Stimulated activated CD8-positive, alpha-beta memory T cell treated with anti-CD3 and anti-CD28 coated beads, Interleukin-7, amount 100 ng/mL, for 1 hour (primary cell): ENCODE measurements at places on chromosomes 7 and 10.

- DNase-seq: no peak
Measured at GRCh38 chr7:132249256-132249971, 326.9 kb downstream of the PLXNA4 start.

DNA sequence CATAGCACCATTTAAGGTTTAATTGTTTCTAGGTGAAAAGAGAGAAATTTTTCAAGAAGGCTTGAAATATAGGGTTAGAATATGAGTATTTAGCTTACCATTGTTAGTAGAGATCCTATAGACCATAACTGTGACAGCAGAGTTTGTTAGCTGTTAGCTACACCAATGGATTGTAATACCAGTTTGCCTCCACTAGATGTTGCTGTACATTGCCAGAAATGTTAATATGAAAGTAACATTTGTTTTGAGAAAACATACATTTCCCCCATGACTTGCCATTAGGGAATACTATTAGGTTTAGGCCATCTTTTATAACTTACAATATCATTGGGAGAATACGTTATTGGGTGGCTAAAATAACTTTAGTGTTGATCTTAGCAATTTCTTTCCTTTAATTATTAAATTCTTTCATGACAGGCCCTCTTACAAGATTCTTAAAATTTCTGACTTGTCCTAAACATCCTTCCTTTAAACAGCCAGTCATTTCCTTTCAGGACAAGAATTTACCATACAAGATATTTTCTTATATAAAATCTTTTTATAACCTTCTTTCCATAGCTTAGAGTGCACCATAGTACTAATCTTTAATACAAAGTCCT, 39.5 kb downstream of the ZNF117 start:
- DNase-seq: no peak

GRCh38 chr10:125048094-125048864, 106.4 kb downstream of the ZRANB1 start:
- DNase-seq: peak; percentile 27

GRCh38 chr10:6128087-6128486, 39.3 kb downstream of the RBM17 start:
- no peak for DNase-seq

GRCh38 chr7:28091190-28091589, 89.4 kb downstream of the JAZF1 start:
- no peak for DNase-seq

DNA sequence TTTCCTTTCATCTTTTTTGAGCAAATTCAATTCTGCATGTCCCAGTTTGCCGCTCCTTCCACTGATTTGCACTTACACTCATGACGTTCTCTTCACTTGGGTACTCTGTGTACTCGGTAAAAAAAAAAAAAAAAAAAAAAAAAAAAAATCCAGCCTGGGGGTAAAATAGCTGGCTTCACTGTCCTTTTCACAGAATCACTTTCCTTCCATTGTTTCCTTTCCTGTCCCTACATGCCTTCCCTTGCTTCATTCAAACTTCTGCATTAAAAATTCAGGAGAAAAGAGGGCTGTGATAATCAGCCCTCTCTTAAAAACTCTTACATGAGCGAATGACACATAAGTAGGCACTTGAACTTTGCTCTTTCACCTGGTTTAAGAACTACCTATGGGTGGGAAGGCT, 8.7 kb downstream of the ANKRD1 start:
- DNase-seq: no peak

GRCh38 chr7:151708610-151709009, 168.3 kb downstream of the PRKAG2 start:
- no peak for DNase-seq

DNA sequence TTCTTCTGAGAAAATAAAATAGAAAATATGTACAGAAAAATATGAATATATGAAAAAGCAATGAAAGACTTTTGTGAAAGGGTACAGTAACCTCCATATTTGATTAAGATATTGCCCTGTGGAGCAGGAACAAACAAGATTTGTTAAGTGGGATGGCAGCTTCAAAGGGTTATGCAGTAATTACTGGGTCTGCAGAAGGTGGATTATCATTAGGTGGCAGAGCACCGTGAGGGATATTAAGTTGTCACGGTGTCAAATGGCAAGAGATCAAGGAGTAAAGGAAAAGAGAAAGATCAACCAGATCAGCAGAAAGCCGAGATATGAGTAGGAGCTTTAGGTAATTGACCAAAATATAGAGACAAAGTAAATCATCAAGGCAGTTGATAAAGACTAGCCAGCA, 44.1 kb downstream of the DGKB start:
- DNase-seq: no peak

DNA sequence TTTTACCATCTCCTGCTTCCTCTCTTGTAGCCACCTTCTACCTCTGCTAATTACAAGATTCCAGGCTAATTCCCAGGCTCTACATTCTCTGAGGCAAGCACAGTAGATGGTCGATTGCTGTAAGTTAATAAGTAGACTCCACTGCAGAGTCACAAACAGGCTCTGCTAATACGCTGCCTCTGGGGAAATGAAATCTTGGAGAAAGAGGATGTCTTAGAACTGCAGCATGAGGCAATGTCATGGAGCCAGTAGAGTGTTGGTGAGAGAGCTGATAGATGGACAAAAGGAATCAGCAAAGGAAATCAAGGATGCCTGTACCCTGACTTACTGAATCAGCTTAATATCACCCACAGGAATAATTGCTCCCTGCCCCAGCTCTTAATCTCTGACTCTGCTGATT, 1260.3 kb downstream of the XPNPEP1 start:
- DNase-seq: no peak

GRCh38 chr7:22627136-22627535, 99.9 kb upstream of the IL6 start:
- no peak for DNase-seq

GRCh38 chr7:154860621-154861375, 142.1 kb downstream of the PAXIP1 start:
- DNase-seq: no peak

- DNase-seq: no peak
Measured at GRCh38 chr7:31981874-31982390, 88.3 kb downstream of the PDE1C start.

- DNase-seq: no peak
Measured at GRCh38 chr10:43094085-43094484, 17.2 kb downstream of the RET start.

DNA sequence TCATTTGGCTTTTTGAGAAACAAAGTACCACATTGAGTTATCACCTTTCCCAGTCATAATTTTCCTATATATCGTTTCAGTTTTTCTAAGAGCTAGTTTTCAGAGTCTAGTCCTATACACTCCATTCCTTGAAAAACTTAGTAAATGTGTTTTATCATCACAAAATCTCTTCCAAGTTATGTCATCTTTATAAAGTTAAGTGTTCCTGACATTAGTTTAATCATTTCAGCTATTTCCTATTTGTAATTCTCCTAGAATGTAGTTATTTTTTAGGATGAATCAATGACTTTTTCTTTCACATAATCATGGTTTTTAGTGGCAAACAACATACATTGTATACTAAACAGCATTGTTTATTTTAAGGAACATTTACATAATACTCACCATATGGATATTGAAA, 191.7 kb upstream of the BET1 start:
- DNase-seq: no peak
